ENCODE measurements at places on chromosomes 1 and 21.

DNA sequence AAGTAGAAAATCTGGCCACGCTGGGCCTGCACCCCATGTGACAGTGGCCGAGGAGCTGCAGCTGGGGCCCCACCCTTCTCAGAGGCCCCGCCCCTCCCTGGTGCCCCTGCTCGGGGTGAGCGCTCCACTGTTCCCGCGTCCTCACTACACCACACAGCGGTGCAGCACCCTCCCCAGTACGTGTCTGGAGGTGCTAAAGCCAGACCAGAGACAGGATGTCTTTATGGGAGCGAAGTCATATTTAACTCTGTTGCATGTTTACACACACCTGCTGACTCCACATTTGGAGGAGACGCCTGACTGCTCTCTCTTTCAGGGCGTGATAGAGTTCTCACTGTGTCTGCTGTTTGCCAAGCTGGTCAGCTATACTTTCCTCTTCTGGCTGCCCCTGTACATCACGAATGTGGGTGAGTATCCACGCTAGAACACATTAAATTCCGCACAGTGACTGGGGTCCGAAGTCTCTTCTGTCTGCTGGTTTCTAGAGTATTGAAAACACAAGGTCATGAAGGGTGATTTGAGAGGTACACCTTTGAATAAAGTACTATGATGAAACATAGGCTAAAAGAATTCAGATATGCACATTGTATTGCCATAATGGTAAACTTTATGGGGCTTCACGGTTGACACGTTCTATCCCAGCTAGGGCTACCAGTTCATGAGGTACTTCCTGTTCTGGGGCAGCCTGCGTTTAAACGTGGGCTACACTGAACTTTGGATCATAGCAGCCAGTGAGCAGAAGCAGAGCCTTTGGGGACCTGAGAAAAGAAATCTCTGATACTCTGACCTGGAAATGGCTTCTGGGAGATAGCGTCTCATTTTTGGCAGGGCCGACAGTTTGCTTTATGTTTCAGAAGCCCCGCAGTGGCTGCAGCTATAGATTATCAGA is 48.4 kb downstream of the SLC37A1 start:
- no peak for DNase-seq

GRCh38 chr1:52913537-52913936 is 8.0 kb downstream of the ECHDC2 start:
- no peak for DNase-seq

- DNase-seq = no peak
Measured at GRCh38 chr1:40140211-40140973, 20.8 kb upstream of the RLF start.

GRCh38 chr1:198680174-198680875 is 41.5 kb downstream of the PTPRC start:
- no peak for DNase-seq

DNA sequence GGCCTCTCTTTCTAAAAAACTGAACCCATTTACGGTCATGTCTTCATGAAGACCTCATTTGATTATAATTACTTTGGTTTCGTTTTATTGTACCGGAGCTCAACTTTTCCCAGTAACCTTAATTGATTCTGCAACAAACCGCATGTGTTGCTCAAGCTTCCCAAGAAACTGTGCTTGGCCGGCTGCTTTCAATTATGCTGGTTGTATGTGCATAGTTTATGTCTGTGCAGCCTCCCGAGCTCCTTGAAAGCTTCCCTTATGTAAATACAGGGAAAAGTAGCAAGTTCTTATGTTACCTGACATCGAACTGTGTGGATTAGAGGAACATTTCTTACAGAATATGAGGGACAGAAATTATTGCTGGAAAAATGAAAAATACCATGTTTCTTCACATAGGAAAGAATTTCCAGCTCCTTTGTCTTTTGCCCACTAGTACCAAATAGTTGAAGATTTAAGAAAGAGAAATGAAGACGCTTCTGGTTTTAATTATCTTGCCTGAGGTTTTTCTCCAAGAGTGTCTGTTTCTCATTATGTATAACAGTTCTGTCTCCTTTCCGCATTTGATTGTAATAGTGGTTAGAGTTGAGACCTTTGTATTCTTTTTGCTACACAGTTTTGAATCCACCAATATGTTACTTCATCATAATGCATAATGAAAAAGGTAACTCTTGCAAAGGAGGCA is 2.1 kb downstream of the VCAM1 start:
- no peak for DNase-seq

DNA sequence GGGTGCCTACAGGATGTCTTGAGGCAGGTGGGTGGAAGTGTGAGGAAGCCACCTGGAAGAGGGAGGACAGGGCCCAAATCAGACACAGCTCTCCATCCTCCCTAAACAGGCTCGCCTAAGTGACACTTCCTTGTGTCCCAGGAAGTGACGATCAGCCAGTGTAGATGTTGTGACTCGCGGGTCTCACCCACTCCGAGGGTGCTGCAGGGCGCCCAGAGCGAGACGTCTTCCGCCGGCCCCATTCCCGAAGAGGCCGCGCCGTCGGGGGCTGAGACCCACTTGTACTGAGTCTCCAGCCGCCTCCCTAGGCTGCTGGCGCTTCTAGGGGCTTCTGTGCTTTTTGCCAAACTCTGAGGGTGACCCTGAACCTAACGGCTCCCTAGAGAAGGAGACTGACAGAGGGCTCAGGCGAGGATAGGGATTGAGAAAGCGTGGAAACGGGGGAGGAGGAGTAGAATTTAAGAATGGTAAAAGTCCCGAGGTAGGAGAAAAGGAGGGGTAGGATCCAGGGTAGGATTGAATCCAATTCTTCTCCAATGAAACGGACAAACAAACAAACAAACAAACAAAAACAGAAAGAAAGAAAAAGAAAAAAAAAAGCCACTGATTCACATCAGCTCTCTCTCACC is 543 bp upstream of the MARK1 start:
- DNase-seq = no peak

- DNase-seq = no peak
Measured at GRCh38 chr1:158646465-158646864, 40.0 kb downstream of the SPTA1 start.
